ENCODE measurements at places on chromosomes 6 and 20.

GRCh38 chr6:16725145-16725864 is 36.0 kb downstream of the ATXN1 start:
- no peak for DNase-seq

DNA sequence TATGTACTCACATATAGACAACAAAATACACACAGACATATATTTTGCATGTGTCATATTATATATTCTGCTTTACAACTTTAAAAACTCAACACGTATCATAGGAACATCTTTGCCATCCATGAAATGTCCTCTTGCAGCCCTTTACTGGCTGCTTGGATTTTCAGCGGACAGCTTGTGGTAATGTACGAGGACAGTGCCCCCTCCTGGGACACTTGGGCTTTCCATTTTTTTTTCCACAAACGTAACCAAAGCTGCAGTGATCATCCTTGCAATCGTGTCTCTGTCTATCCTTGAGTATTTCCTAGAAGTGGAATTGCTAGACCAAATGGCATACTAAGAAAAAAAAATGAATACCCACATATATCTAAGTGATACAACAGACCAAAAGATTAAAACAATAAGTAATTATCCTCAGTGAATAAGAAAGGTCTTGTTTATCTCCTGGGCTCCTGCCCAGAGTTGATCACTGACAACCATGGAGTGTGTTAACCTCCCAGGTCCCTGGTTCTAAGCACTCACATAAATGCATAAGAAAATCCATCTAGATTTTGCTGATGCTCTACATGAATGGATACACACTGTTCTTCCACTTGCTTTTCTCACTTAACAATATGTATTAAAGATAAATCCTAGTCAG is 18.1 kb downstream of the BPI start:
- no peak for DNase-seq

GRCh38 chr6:3484192-3484591 is 27.3 kb upstream of the SLC22A23 start:
- DNase-seq: no peak

DNA sequence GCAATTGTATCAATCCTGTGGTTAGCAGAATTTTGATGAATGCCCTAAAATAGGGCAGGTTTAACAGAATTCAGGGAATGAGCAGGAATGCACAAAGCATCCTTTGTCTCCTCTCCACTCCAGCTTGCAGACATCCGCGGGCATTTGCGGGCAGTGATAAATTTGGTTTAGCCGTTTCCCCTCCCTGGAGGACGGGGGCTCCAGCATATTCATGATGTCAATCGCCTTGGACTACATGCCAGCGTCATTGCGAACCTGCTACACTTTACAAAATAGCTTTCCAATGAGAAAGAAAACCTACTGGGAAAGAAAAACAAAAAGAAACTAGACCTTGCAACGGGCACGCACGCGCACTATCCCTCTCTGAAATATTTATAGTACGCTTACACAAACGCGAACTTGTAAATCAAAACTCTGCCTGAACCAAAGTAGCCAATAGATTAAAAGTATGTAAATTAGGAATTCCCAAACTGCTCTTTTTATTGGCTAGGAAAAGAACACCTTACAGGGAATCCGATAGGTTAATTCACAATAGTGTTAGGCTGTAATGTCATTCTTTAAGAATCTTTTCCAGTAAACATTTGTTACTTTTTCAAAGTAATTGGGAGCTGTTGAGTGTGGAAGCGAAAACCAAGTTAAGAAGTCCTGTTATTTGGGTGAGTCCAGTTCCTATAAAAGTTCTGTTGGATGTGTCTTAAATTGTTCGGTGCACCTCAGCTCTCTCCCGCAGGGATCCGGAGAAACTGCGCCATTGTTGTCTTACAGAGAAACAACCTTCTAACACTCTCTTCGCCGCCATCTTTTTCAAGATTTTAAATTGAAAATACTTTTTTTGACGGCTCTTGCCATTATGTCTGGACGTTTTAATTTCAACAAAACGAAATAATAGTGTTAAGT is 136.7 kb downstream of the HFE start:
- no peak for DNase-seq

DNA sequence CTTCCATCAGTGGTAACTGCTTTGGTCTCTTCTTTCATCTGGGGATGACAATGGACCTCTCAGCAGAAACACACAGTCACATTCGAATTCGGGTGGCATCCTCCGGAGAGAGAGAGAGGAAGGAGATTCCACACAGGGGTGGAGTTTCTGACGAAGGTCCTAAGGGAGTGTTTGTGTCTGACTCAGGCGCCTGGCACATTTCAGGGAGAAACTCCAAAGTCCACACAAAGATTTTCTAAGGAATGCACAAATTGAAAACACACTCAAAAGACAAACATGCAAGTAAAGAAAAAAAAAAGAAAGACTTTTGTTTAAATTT is 6.1 kb downstream of the EDN1 start:
- DNase-seq: no peak

Data from activated naive CD4-positive, alpha-beta T cell (primary cell).